ENCODE measurements at places on chromosomes 1 and 21. TPM values are rescaled to one million over a fixed set of nuclear protein-coding genes. Genes with fewer than 3 reads are reported as not detected.

FCGR3A gene
- not detected for total RNA-seq

E2F2 gene
- total RNA-seq = not detected

NR1I3 gene
- not detected for total RNA-seq

ADGRL4 gene
- total RNA-seq = 8.2 TPM

STPG1 gene
- total RNA-seq = 2.0 TPM

MT1HL1 gene
- total RNA-seq = not detected

IL23R gene
- total RNA-seq = not detected

CCNL2 gene
- 141 TPM for total RNA-seq

PLEKHA6 gene
- 5.0 TPM for total RNA-seq

CSMD2 gene
- 1.7 TPM for total RNA-seq

PROK1 gene
- not detected for total RNA-seq

Data from bronchial smooth muscle cell (primary cell).